ENCODE measurements at places on chromosomes 2 and 18. TPM values are rescaled to one million over a fixed set of nuclear protein-coding genes. Genes with fewer than 3 reads are reported as not detected.
A peak's percentile ranks its signal among the peaks of the same experiment; 100 is the strongest.

DCDC2C gene
- not detected for total RNA-seq

- no peak overlapping the region for H3K4me3 ChIP-seq
- H3K27ac ChIP-seq, result no peak overlapping the region
- DNase-seq, result peak; percentile 55
- no peaks in the 10 kb centered on the region for H3K27me3 ChIP-seq
Observed at GRCh38 chr18:46609048-46609447, 48.0 kb downstream of the LOXHD1 start.

DNA sequence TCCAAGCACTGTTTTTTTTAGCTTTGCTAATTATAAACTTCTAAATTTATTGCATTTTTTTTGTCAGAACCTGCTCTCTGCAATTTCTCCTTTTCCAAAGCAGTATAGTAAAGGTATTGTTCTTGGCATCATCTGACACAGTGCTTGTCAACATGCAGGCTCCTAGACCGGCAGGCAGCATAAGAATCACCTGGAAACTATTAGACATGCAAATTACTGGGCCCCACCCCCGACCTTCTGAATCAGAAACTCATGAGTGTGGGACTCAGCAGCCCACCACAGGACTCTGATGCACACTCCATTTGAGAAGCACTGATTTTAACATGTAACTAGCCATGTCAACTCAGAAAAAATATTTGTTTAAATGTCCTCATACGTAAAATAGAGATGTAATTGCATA is 551.1 kb upstream of the CELF4 start:
- no peak for DNase-seq
- no peaks in the 10 kb centered on the region for H3K4me1 ChIP-seq
- no peak overlapping the region for H3K27ac ChIP-seq
- H3K36me3 ChIP-seq, result no peaks in the 10 kb centered on the region
- no peaks in the 10 kb centered on the region for H3K27me3 ChIP-seq

DNA sequence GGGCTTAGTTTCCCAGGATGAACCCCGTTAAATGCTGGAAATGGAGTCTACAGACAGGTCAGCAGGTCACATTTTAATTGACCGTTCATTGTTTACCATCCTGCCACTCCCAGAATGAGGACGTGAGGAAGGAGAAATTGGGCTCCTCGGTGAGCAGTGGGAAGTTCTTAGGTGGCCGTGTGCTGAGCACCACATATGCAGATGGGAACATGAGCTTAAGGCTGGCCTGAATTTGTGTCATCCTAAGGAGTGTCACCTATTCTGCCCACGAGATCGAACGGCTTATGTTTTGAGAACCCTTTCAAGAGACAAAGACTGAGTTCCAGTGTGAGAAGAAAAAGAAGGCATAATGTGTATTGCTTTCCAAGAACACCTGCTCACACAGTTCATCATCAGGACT is 234.4 kb upstream of the PXDN start:
- H3K27ac ChIP-seq, result no peak overlapping the region
- no peaks in the 10 kb centered on the region for H3K27me3 ChIP-seq
- H3K4me3 ChIP-seq, result no peak overlapping the region
- DNase-seq, result no peak

TUBB8B gene
- total RNA-seq, result not detected

DNA sequence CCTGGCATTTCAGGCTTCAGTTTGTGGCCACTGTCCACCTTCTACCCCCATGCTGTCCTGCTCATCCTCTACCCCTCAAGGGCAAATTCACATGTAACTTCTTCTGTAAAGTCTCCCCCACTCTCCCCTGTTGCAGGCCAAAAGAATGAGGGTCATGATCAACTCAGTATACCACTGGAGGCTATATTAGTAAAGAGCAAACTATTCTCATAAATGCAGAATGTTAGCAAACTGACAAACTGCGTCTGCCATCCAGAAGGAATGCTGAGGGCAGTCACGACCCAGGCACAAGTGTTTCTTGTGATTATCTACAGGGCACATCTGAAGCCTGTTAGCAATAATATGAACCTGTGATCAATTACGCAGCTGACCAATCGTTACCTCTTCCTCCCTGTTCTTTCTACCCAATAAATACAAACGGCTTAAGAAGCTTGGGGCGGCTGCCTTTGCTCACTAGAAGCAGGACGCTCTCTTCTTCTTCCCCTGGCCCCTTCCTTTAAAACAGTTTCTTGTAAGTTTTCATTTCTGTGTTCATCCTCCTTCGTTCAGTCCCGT is 58.3 kb downstream of the SEPTIN10 start:
- H3K36me3 ChIP-seq, result no peaks in the 10 kb centered on the region
- no peak overlapping the region for H3K27ac ChIP-seq
- H3K4me3 ChIP-seq, result no peak overlapping the region
- no peak for DNase-seq

GRCh38 chr2:175832866-175833265 is 169.2 kb downstream of the LNPK start:
- no peak for DNase-seq
- H3K4me3 ChIP-seq, result no peak overlapping the region
- H3K4me1 ChIP-seq, result peaks cover 4% of the 10 kb centered on the region
- no peaks in the 10 kb centered on the region for H3K27me3 ChIP-seq
- H3K27ac ChIP-seq, result no peak overlapping the region

DNA sequence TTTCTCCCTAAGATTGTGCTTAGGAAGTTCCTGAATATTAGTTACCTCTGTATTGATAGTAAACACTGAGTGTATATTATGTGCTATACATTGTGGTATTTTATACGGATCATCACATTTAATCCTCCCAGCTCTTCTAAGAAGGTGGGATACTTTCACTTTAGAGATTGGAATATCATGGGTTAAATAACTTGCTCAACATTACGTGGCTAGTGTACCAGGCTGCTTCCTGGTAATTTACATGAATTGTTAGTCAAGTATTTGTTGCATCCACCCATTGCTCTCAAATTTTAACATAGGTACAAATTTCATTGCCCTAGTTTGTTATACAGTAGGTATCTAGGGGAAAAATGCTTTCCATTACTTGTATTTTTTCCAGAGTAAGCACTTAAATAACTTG is 21.4 kb downstream of the FAM98A start:
- no peak overlapping the region for H3K27ac ChIP-seq
- no peaks in the 10 kb centered on the region for H3K27me3 ChIP-seq
- no peak for DNase-seq
- no peak overlapping the region for H3K4me3 ChIP-seq
- H3K36me3 ChIP-seq, result no peaks in the 10 kb centered on the region

BOLL gene
- total RNA-seq, result not detected

GRCh38 chr2:120299561-120299960 is 46.4 kb upstream of the INHBB start:
- H3K4me1 ChIP-seq, result no peaks in the 10 kb centered on the region
- H3K27me3 ChIP-seq, result no peaks in the 10 kb centered on the region
- no peak overlapping the region for H3K4me3 ChIP-seq

DNA sequence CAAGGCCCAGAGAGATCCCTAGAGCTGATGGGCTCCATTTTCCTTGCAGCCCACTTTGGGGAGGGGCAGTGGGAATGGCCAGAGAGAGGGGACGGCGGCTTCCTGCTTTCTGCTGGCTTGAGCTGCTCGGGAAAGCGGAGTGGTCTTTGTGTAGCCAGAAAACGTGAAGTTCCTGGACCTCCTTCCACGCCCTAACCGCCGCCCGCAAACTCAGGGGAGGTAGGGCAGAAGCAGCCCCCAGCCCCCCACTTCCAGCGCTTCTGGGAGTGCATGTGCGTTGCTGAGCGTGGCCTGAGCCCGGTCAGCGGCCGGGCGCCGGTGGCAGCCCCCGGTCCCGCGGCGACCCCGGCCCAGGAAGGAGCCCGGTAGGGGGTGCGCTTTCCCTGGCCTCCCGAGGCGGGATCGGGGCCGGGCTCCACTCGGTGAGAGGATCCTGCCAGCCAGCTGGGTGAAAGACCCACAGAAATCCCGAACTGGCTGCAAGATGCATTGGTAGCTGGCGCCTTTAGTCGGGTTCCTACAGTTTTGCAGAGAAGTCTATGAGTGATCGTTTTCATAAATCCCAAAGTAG is 25.3 kb upstream of the BOD1L2 start:
- H3K4me3 ChIP-seq, result no peak overlapping the region
- H3K4me1 ChIP-seq, result no peaks in the 10 kb centered on the region
- no peaks in the 10 kb centered on the region for H3K27me3 ChIP-seq
- H3K27ac ChIP-seq, result no peak overlapping the region

UGT1A7 gene
- 0.42 TPM for total RNA-seq

TTN gene
- total RNA-seq, result 8.3 TPM

DNA sequence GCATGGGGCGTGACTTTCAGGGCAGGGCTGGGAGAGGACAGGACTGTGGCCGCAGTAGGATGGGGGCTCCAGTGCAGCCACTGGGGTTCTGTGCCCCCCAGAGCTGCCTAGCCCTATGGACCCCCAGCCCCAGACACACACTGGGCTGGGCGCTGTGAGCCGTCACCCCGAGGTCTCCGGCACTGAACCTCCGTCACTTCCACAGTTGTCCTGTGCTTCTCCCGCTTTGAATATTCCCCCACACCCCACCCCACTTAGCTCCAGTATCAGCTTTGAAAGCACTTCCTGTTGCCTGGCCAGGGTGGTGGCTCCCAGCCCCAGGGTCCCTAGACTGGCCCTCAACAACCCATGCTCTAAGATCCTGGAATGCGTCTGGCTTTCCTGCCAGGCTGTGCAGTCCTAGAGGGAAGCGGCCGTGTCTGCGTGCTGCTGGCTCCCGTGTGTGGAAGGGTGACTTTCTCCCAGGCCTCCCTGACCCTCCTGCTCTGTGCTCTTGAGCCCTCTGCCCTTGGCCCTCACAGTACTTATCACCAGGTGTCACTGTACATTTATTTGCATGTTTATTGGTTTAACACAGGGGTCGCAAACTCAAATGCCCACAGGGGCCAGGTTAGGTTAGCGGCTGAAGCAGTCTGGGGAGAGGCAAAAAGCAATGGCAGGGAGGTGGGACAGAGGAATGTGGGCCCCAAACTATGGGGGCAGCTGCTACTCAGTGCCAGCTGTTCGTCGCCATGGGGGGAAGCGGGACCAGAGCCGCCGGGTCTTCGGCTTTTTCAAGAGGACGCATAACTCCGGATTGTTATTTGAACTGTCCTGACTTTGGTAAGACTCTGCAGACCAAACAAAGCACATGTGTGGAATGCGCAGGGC is 9.9 kb downstream of the OBSL1 start:
- peaks cover 54% of the 10 kb centered on the region for H3K36me3 ChIP-seq
- no peaks in the 10 kb centered on the region for H3K27me3 ChIP-seq
- no peak overlapping the region for H3K27ac ChIP-seq
- H3K4me3 ChIP-seq, result no peak overlapping the region
- DNase-seq, result no peak

DNA sequence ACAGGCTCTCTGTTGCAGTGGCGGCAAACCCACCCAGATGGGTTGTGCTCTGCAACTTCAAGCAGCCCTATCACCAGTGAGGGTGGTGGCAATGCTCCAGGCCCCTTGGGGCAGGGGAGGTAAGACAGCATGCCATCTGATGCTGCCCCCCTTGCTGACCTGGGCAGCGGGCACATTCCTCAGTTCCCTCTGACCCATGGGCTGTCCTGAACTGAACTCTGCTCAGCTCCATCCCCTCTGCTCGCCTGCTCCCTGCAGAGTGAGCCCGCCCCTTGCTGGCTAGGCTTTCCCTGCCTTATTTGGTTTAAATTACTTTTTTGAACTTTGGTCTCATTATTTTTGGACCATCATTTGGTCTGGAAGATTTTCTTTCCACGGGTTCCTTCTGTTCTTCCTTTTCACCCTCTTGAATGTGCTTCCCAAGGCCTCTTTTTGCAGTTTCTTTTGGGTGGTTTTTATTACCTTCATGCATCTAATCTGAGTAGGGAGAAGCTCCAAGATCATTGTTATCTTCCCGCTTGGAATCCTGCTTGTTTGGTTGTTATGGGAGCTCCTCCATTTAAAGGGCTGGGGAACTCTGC is 565.4 kb downstream of the TNS1 start:
- no peaks in the 10 kb centered on the region for H3K27me3 ChIP-seq
- no peak overlapping the region for H3K4me3 ChIP-seq
- DNase-seq, result peak; percentile 62
- H3K27ac ChIP-seq, result peak overlapping the region; percentile 45
- peaks cover 75% of the 10 kb centered on the region for H3K4me1 ChIP-seq

Data from esophagus muscularis mucosa (tissue), 4 donors.